ENCODE measurements at places on chromosomes 11 and 22.

DNA sequence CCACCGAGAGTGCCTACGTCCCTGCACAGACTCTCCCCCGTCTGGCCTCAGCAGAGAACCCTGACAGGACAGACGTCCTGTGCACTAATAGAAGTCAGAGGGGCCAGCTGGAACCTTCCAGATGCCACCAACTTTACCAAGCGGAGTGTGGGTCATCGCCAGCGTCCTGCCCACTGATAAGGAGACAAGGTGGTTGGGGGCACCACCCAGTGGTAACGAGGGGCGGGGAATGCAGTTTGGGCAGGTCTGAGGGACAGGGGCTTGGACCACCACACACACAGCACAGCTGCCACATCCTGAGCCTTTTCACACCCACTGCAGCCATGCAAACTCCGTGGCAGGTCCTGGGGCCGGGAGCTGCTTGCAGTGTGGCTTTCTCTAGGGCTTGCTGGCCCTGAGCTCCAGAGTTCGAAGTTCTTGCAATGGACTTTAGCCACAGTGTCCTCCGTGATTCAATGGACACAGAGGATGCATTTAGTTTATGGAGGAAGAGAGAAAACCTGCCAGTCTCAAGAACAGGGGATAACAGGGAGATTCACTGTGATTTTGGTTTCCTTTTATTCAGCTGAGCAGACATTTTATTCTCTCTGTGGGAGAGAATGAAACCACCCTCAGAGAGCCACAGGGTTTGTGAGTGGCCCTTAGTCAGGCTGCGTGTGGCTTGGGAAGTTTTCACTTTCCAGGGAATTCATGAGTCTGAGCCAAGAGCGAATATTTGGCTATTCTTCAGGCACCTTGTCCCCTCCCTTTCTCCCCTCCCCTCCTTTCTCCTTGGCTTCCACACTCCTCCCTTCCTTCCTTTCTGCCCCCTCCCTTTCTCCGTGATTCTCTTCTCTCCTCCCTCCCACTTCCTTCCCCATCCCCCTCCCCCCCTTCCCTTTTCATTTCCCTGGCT, 13.1 kb downstream of the MRGPRG start:
- DNase-seq, result no peak

DNA sequence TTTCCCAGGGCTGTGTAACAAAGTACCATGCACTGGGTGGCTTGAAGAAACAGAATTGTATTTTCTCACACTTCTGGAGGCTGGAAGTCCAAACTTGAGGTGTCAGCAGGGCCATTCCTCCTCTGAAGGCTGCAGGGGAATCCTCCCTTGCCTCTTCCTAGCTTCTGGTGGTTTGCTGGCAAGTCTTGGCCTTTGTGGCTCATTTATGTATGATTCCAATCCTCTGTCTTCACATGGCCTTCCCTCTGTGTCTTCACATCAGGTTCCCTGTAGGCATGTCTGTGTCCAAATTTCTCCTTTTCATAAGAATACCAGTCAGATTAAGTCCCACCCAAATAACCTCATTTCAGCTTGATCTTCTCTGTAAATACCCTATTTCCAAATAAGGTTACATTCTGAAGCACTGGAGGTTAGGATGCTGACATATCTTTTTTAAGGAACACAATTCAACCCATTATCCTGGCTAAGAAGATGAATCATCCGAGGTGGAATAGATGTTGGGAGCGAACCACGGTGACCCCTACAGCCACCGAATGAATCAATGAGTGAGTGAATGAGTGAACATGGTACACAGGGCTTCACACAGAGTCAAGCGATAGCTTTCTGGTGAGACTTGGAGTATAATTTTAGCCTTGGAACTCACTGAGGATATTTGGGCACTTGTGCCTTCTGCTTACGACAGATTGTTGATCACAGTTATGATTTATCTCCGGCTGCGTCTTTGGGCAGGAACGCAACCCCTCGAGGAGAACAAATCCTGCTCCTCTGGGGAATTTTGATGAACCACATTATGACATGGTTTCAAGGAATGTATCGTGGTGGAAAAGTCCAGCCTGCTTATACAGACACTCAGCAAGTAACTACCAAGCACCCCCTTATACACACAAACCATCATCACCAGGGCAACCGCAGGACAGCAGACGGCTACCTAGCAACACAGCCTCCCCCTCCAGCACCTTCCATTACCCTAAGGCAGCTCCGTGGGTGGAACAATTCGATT, 34.3 kb upstream of the MICAL2 start:
- no peak for DNase-seq

DNA sequence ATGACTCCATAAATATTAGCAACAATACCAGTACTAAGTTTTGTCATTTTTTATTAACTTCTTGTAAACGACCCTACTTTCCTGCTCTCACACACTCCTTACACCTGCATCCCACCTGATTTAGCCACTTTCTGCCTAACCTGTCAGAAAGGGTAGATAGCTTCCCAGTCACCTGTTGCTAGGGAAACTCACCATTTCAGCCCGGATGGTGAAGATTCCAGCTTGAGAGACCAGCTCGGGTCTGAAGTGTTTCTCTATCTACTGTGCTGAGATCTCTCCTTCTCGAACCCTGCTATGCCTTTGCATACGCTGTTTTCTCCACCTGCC, at the start of gene PARVG:
TSS of gene PARVG (plus strand) at position 220 of the 327 bp plus-strand sequence. CDS start 2,405 bp downstream, outside the sequence.
- peak; percentile 74 for DNase-seq

- DNase-seq, result no peak
Measured at GRCh38 chr11:45652781-45653180, 12.6 kb downstream of the CHST1 start.

- DNase-seq, result peak; percentile 48
Measured at GRCh38 chr11:110295531-110296225, 736 bp downstream of the RDX start.

GRCh38 chr11:31967404-31968130, 123.3 kb upstream of the RCN1 start:
- no peak for DNase-seq

- DNase-seq, result no peak
Measured at GRCh38 chr11:27011560-27012233, 17.8 kb downstream of the FIBIN start.

DNA sequence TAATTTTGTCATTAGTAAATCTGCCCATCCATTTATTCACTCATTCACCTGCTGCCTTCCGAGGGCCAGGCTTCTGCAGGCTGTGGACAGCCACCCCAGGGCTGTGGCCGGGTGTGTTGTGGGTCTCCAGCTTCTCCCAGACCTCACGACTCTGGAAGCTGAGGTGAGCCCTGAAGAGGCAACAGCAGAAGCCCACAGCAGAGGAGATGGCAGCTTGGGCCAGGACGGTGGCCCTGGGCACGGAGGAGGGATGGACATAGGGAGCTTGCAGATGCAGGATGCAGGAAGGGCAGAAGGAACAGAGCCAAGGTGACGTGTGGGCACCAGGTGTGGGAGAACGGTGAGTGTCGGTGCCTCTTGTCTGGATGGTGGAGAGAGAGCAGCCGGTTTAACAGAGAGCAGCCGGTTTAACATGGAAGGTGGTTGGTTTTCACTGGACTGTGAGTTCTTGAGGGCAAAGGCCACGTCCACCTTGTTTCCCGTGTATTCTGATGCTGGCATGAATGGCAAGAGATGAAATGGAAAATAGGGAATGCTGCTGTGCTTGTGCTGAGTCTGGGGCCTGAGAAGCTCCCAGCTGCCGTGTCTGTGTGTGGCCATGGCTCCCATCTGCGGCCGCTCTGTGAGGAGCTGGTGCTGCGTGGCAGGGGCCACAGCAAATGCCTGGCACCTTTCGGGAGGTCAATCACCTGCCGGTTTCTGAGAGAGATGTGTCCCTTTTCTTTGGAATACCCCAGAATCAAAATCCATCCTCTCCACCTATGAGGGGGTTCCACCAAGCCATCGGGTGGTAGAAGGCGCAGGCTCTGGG, 669.9 kb downstream of the BRD1 start:
- DNase-seq, result no peak

DNA sequence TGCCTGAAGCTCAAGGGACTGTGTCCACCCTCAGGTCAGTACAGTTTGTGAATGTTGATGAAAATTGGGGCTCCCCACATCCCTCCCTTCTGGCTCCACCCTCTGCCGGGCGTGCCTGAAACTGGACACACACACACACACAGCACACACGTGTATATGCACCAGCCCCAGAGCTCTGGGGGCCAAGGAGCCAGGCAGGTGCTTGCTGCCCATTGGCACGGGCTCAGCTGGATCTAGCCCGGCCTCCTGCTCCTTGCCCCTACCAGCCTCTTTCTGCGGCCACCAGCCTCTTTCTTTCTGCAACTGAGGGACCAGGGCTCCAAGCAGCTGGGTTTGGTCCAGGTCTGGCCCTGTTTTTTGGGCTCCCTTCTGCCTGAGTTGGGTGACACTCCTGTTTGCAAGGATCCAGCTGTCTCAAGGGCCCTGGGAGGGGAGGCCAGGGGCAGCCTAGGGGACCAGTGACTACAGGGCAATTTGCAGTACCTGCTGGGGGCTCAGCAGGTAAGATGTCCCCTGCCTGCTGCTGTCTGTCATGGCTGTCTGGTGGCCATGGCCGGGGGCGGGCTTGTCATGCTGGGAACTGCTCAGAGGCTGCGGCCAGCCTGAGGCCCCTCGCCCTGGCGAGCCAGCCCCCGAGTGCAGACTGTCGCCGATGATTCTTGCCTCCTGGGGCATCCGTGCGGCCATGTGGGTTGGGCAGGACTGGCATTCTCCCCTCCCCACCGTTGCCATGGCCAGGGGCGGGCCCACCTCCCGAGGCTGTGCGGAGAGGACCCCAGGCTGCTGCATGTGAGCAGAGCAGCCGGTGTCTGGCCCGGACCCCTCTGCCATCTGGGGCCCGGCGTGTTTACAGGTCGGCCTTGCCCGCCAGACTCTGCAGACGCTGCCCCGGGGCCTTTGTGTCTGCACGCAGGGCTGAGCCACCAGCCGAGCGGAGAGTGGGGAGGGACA, 51.5 kb upstream of the PPARA start:
- no peak for DNase-seq

DNA sequence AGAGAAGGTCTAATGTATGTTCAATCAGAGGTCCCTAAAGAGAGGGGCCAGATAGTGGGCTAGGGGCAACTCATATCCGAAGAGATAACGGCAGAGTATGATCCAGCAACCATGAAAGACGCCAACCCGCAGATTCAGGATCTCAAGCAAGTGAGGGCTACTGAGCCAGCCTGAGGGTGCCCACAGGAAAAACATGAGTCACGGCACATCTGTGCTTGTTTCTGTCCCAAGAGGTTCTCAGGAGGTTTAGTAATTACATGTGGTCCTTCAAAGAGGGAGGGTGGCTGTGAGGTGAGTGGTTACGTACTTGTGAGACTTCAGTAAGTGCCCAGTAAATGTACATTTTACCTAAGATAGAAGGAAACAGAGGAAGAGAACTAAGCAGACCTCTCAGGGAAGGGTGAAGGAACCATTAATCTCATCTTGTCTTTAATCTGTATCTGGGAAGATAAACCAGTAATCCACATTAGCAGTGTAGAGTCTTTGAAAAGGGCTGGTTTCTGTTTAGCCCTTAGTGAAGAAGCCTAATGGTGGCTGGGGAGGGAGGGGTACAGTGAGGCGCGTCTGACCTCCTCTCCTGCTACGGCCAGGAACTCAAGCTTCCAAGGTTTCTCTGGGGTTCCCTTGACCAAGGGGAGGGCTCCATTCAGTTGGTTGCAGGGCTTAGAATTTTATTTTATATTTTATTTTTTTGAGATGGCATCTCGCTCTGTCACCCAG, 10.2 kb downstream of the SIRT3 start:
- DNase-seq, result no peak

DNA sequence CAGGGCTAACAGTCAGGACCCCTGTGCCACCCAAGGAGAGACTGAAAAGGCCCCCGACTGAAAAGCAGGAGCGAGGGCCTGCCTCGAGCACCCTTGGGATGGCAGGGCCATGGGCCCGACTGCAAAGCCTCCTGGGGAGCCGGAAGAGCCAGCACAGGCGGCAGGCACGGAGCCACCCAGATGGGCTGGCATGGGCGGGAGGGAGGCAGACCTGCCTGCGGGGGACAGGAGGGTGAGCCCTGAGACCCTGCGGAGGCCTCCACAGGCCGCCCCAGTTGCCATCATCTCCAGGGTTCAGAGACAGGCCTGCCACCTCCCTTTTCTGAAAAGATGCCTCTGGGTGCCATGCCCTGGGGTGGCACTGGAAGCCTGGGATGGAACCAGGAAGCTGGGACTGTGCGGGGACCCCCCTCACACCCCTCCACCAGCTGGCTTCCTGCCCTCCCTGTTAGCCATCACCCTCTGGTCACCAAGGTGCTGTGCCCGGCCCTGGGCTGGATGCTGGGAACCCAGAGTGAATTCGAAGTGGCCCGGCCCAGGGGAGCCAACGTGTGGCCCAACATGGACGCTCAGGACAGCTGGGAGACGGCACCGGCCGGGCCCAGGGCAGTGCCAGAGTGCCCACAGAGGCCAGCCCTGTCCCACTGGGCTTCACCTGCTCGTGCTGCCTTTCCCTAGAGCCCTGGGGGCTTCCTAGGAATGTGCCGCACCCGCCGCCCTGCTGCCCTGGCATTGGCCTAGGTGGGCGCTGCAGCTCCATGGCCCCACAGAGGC, 13.8 kb downstream of the TSPAN32 start:
- DNase-seq, result no peak

DNA sequence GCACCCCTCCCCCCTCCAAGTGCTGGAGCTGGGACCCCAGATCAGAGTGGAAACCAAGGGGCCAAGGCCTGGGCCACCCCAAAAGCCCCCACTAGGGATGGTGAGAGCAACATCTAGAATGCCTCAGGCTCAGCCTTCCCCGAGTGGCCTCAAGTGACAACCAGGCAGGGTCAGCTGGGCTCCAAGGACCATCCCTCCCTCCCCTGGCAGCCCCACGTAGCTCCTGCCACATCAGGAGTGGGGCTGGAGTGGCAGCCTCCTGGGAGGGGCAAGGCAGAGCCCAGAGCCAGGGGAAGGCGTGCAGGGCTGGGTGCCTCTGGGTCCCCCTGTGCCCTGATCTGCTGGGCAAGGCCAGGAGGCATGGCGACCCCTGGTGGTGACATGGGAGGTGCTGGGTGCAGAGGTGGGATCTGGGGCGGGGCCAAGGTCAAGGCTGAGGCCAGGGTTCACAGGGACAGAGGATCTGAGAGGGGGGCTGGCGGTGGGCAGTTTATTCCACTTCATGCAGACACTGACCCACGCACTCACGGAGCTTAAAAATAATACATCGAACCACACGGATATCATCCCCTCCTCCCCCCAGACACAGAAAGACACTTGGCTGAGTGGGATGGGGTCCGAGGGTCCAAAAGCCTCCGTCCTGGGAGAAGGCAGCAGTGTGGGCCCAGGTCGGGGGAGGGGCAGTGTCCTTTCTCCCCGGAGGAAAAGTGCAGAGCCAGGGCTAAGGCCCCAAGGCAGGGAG, 15.8 kb upstream of the EHD1 start:
- DNase-seq, result peak; percentile 66

GRCh38 chr11:86482692-86483091, 108.0 kb downstream of the CCDC81 start:
- no peak for DNase-seq

GRCh38 chr11:63888170-63889086, 28.5 kb downstream of the RCOR2 start:
- peak; percentile 67 for DNase-seq

DNA sequence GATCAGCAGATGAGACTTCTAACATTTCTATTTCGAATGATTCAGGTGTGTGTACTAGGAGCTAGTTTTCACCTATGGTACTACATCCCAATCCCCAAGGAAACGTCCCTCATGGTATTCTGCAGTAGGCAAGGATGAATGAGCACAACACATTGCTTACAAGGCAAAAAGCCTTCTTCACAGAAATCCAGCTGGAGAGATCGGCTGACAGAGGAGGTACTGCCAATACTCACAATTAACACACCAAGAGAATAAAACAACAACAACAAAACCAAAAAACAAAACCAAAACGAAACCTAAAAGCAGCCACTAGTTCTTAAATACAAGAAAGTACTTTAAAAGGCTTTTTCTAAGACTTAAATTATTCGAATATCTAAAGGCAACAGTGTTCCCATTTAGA, 101.4 kb downstream of the PICALM start:
- no peak for DNase-seq

GRCh38 chr11:70270877-70271648, 573 bp downstream of the PPFIA1 start:
- peak; percentile 28 for DNase-seq

GRCh38 chr22:44175676-44176075, 5.0 kb upstream of the PARVG start:
- no peak for DNase-seq
